NCI-H187 (cell line): ENCODE measurements at places on chromosomes 3 and 15.

GRCh38 chr3:189637750-189638149 is 6.6 kb downstream of the TP63 start:
- no peak for DNase-seq

DNA sequence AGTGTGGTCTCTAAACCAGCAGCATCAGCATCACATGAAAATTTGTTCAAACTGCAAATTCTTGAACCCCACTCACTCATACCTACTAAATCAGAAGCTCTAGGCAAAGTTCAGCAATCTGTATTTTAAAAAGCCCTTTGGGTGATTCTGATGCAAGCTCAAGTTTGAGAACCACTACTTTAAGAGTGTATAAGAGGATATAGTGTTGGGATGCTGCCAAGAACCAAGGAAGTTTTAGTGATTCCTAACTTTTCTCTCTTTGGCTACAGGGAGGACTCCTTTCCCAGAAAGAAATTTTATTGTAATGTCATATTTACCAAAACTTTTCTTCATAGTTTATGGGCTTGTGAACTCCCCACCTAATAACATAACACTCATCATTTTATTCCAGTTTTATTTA is 422.2 kb downstream of the TBC1D5 start:
- no peak for DNase-seq

DNA sequence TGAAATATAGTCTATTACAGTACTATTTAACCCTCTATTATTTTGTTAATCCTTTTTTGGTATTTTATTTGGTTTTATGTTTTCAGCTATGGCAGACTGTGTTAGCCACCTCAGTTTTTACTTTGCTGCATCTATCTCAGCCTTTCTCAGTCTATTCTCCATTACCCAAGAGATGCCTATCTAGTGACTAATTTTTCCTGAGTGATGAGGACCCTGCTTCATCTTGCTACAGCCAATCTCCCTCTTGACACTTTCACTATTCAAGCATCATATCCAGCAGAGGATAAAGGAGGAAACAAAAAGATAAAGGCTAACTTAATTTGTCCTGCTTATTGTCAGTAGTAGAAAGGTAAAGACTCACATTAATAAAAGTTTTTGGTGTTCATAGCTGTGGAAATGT is 141.8 kb upstream of the NECTIN3 start:
- DNase-seq = no peak

DNA sequence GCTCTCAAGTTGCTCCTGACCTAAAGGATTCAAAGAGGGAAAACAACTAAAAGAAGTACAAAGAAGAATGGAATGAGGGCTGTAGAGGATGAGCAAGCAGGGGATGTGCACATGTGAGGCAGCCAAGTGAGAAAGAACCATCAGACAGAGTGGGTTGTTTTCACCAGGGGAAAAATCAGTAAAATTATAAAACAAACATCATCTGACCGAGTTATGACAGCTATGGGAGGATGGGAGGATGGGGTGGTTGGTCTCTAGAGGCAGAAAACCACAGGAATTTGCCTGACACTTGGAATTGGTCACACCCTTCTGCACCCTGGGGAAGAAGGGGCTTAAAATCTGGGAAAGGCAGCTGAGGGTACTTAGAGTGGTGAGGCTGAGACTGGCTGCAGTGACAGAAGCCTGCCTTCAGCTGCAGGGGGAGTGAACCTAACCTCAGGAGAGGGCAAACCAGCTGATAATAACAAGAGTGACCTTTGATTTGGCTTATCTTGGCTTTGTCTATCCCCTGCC is 10.1 kb downstream of the ARHGAP31 start:
- no peak for DNase-seq

GRCh38 chr3:117557464-117558090 is 848.0 kb downstream of the TUSC7 start:
- DNase-seq = no peak

- DNase-seq = no peak
These were observed 163.8 kb upstream of the ARHGEF26 start for GRCh38 chr3:153957421-153957820.

DNA sequence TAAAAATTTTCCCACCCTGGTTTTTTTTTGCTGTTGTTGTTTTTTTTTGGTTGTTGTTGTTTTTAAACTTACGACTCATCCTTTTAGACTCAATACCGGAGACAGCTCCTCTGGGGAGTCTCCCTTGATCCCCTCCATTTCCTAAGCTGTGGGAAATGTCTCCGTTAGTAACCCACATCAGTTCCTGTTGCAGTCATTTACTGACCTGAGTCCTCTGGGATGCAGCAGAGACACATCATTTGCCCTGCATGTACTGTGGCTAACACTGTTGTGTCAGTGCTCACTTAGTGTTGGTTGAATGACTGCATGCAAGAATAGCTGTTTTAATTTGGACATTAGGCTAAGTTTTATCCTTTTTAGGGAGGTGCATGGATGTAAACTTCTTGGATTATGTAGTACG is 83.8 kb downstream of the MBNL1 start:
- no peak for DNase-seq

DNA sequence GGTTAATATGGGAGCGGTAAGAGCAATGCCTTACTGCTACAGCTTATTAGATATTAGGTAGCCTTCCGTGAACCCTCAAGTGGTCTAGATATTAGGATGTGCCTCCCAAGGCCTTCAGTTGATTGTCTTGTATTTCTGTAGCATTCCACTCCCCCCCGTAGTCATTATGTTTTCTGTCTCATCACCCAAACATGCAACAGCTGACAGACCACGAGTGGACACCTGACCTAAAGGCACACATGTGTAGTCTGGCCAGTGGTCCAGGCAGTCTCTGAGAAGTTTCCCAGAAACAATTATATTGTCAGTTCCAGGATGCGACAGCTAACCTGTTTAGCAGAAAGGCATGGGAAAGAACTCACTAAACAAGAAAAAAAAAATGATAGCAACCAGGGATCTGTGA is 1000.9 kb downstream of the AGBL1 start:
- DNase-seq = no peak

DNA sequence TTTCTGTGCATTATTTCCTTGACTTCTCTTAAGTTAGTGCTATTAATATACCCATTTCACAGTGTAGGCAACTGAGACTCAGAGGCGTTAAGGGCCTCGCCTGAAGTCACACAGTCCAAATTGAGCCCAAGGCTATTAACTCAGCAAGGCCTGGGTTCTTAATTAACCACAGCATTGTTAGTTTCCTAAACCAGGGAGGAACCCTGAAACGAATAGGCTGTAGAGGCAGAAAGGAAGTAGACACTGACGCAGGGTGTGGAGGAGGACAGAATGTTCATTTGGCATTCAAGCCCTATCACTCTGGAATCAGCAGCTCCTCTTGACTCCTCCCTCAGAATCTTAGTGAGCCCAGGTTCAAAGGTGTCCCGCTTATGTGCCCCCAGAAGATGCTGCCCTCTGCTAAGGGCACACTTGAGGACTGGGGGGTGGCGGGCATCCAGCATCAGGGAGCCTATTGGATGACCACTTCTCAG is 13.9 kb downstream of the ARHGEF3 start:
- DNase-seq = no peak

DNA sequence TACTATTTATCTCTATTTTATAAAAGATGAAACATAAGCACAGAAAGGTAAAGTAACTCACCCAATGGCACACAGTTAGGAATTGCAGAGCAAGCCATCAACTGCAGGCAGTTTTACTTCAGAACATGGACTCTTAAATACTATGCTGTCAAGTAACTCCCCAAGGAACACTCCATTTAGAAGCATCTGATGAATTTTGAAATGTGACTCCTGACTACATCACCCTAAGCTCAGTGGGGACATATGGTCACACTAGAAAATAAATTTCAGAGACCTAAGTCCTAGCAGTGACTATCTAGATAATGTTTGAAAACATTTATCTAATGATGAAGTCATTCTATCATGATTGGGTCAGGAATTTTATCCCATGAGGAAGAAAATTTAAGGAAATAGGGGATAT is 272.8 kb upstream of the ARRDC4 start:
- no peak for DNase-seq

DNA sequence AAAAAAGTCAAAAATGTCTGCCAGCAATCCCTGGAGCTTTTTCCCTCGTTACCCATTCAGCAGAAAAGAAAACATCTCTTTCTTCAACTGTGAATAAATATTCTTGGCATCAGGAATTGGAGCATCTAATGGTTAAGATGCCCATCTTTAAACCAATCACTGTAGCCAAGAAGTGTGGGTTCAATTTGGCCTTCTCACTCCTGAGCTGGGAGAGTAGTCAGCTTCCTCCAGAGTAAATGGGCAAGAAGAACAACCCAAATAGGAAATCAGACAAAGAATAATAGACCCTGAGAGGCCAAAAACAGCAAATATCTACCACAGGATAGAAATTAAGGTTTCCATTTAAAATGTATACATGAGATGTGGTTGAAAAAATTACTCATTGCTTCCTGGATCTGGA is 508.0 kb upstream of the MDFIC2 start:
- DNase-seq = no peak

DNA sequence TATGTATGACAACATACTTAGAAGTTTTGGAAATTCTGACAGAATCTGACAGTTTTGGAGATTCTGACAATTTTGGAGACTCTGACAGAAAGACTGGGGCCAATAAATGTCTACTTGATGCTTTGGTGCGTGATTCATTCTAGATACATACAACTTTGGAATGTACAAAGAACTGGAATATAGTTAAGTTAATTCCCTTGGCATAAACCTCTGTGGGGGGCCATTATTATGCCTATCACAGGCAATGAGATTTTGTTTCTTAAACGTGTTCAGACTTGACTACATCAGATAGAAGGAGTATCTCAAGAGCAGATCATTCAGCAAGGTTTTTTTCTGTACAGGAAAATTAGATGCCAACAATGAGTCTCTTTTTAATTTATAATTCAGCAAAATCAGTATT is 617.6 kb upstream of the ZNF717 start:
- no peak for DNase-seq

GRCh38 chr3:42690766-42691680 is 5.7 kb downstream of the KLHL40 start:
- DNase-seq = no peak

- no peak for DNase-seq
These were observed 447.4 kb downstream of the AGBL1 start for GRCh38 chr15:86526938-86527690.

- DNase-seq = no peak
These were observed 178.6 kb downstream of the SATB1 start for GRCh38 chr3:18246336-18247060.

DNA sequence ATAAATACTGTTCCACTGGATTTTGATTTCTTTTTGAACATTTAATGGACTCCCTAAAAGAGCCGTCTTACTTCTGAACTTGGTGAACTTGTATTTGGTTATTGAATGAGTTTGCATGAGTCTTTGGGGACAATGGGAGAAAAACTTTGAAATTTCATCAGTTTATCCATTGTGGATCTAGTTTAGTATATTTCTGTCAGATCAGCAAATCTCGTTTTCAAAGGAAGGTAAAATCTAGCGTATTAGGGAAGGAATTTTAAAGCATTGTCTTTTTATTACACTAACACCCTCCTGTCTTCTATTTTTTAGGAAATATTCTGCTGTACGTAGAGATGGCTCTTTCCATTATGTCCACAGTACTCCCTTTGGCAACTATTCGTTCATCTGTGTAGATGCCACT is 12.8 kb downstream of the TMEM62 start:
- DNase-seq = no peak

- DNase-seq = no peak
These were observed 48.0 kb upstream of the MEX3B start for GRCh38 chr15:82093774-82094211.

- no peak for DNase-seq
These were observed 199.6 kb upstream of the EIF1B start for GRCh38 chr3:40109641-40110490.

- no peak for DNase-seq
These were observed 198.7 kb upstream of the CHRNA7 start for GRCh38 chr15:31831596-31831995.

GRCh38 chr3:138359919-138360868 is 11.8 kb downstream of the MRAS start:
- no peak for DNase-seq

GRCh38 chr15:88649286-88649733 is 10.5 kb downstream of the ISG20 start:
- no peak for DNase-seq

GRCh38 chr3:81660036-81660435 is 101.4 kb downstream of the GBE1 start:
- DNase-seq = no peak

- no peak for DNase-seq
These were observed 73.7 kb downstream of the IGSF11 start for GRCh38 chr3:118960876-118961450.

DNA sequence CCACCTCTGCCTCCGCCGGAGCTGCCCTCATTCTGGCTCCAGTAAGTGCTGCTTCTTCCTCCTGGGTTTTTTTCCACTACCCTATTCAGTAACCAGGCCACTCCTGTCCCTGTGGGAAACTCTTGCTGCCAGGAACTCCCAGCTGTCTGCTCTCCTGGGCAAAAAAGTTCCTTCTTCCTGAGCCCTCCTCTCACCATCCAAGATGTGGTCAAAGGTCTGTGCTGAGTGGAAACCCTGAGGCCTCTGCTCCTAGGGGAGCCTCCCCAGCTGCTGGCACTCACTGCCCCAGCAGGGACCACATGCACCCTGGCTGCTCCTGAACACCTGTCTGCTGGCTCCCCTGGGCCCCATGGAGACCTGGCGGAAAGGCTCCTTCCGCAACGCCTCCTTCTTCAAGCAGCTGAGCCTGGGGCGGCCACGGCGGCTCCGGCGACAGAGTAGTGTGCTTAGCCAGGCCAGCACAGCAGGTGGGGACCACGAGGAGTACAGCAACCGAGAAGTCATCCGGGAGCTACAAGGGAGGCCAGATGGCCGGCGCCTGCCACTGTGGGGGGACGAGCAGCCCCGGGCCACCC is 454 bp downstream of the C15orf62 start:
- no peak for DNase-seq

- DNase-seq = no peak
These were observed 5.3 kb downstream of the BDH1 start for GRCh38 chr3:197550489-197550888.

DNA sequence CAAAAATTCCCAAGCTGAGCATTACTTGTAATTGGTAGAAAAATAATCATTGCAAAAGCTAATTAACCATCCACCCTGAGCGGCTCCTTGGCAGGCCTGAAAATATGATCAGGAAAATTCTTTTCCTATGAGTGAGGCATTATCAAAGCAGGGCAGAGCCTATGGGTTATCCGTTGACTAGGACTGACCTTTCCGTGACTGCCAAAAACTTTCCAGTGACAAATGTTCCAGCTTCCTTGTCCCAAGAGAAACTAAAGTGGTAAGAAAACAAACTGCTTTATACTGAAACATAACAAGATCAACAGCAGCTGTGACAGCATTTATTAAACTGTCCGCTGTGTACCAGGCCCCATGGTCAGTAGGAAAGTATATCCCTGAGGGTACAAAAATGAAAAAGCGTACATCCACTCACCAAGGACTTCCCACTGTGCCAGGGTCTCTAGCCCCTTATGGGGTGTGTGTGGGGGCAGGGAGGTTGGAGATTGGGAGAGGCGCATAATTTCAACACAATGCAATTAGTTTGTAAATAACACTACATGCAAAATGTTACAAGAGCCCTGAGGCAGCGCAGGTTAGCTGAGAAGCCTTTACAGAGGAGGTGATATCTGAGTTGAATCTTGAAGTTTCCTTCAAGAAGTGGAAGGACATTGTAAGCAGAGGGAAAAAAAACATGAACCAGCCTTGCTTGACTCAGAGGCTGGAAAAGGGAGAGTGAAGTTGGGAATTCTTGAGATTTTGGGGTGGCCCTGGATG is 8.5 kb downstream of the LIPC start:
- DNase-seq = no peak
